ACHN (cell line): ENCODE measurements at places on chromosomes 16 and 17.

GRCh38 chr16:12120982-12121652, 144.6 kb downstream of the SNX29 start:
- no peak for DNase-seq

DNA sequence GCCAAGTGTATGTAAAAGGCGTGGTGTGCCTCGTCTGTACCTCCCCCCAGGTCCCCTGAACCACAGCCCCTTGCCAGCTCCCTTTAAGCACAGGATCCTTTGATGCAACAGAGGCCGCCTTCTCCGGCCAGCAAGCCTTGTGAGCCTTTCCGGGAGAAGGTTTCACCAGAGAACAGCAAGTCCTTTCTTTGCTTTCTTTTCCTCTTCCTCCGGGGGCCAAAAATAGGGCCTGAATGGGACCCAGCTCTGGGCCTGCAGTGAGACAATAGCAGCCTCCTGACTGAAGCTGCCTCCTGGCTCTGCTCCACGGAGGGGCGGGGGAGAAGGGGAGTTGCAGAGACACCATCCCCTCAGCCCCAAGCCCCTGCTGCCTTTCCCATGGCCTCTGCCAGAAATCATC, 9.0 kb downstream of the ADGRG1 start:
- no peak for DNase-seq

- no peak for DNase-seq
Measured at GRCh38 chr17:9229826-9230201, 208.5 kb downstream of the NTN1 start.

GRCh38 chr17:61400066-61400716, 548 bp downstream of the TBX2 start:
- peak; percentile 33 for DNase-seq

GRCh38 chr17:41618341-41619035, 5.9 kb downstream of the KRT17 start:
- DNase-seq: no peak

DNA sequence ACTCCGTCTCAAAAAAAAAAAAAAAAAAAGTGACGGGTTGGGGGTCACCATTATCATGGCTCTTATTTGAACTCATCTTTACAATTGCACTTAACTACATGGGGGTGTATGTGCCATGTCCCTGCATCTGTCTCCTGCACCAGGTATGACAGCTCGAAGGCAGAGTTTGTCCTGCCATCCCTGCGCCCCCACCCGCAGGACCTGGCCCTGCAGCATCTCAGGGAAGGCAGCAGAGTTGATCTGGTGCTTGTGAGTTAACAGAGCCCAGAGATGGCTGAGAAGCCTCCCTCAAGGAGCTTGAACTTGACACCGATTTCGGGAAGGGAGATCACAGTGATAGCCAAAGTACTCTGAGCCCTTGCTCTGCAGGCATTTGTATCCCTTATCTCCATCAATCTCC, 44.8 kb downstream of the C16orf82 start:
- DNase-seq: no peak

GRCh38 chr16:54594601-54595391, 308.2 kb upstream of the IRX3 start:
- no peak for DNase-seq

- no peak for DNase-seq
Measured at GRCh38 chr17:907725-908124, 71.9 kb downstream of the NXN start.

DNA sequence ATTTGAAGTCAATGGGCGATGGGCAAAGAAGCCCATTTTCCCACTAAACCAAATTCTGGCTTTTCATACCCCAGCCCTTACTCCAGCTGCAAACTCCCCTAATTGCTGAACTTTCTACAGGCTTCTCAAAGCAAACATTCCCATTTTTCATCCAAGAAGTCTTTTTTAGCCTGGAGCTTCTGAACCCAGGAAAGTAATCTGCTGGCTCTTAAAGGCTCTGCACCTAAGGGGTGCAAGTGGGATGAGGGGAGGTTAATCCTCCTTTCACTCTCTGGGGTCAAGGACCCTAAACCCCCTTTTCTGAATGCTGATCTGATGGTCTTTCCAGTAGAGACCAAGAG, 2.4 kb downstream of the HOXB7 start:
- DNase-seq: no peak

DNA sequence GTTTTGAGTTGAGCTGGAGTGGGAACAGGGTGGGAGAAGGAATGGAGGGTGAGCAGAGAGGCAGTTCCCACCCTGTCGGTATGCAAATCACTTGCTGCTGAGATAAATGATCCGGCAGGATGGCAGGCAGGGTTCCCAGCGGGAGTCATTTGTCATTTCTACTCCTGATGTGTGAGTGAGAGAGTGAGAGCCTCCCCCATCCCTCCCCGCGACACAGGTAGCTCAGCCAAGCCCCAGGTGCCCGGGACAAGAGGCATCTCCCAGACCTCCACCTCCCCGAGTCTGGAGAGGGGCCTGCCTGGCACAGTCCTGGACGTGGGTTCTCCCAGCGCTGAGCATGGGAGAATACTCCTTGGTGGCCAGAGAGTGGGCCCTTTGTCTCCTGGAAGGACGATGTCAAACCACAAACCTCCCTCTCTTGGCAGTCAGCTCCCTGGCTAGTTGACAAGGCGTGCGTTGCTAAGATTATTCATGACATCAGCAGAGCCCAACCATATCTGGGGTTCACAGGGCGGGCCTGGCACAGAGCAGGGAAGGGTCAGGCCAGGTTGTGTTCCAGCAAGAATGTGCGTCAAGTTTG, 33.7 kb upstream of the TNRC6C start:
- no peak for DNase-seq

GRCh38 chr16:4376893-4377572, 5.4 kb downstream of the VASN start:
- DNase-seq: no peak

DNA sequence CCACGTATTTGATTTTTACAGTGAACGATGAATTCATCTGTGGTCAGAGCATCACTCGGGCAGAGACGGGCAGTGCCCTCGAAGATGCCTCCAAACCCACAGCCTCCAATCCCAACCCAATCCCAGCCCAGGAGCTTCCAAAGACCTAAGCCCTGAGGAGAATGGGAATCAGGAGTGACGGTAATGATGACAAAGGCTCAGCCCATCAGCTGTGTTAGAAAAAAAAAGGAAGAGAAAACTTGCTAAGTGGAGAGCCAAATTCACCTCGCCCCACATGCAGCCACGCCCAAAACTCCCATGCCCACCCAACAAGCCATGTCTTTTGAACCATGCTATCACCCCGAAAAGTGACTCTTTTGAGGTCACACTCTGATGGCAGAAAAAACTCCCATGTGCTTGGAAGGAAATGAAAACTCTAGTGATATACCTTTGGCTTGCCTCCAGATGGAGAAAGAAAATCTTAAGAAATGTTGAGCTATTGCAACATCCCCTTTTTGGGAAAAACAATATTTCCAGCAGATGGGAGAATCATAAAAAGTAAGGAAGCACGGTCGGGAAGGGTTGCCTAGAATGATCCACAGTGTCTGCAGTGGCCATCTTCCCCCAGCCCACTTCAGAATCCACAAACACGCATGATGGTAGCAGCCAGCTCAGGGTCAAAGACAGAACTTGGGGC, 37.7 kb downstream of the XYLT1 start:
- no peak for DNase-seq

DNA sequence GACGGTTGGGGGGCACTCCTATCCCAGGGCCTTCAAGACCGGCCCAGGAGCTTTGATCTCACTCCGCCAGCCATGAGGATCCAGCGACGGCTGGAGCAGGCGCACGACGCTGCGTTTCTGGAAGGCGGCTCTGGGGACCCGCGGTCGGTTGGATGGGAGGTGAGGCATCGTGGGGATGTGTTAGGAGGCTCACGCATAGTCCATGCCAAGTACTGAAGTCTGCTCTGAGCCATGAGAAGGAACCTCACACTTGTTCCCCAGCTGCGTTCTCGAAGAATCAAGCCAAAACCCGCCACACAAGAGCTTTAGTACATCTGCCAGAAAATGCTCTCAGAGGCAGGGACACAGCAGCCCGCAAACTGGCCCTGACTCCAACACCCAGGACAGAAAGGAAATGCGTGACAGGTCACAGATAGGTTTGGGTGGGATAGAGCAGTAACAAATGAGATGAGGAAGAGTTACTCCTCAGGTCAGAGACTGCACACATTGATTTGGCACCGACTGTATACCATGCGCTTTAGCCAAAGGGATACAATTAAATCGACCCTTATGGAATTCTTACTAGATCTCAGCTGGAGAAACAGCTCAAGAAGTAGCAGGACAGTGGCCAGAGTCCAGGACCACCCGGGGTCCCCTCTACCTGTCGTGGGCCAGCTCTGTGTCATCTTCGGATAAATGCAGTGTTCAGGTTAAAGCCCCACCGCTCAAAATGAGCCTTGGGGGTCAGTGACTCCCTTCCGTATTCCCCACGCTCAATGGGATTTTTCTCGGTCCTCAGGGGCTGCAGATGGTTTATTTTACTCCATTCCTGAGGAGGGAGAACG, 6.7 kb upstream of the GSG1L start:
- no peak for DNase-seq

DNA sequence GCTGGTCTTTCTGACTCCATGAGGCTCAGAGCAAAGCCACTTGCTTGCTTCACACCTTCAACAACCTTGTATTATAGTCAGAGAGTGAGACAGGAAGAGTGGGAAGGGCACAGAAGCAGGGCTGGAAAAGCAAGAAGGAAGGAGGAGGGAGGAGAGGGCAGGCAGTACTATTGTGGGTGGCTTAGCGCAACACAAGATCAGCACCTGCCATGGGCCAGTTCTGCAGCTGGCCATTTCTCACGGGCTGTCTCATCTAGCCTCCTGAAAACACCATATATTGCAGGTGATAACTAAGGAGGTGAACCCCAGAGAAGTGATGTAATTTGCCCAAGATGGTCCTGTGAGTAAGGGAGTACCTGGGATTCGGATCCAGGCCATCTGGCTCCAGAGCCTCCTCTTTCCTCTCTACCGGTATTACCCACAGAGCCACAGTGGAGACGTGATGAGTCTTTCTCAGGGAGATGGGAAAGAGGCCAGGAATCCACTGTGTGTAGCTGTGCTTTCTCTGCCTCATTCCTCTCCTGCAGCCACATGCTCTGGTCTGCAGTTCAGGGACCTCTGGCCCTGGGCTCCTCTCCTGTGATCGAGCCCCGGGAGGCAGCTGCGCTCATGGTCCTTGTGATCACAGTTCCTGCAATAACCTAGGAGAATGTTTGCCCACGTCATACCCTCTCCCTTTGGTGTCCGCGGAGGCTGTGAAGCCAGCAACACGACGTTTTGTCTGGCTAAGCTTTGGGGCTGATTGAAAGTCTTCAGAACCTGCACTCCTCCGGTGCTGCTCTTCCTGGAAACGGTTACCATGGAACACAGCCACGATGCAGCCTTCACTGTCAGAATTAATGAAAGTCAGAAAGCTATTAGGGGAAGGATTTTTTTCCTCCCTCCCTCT, 178.1 kb upstream of the CCL2 start:
- DNase-seq: no peak

DNA sequence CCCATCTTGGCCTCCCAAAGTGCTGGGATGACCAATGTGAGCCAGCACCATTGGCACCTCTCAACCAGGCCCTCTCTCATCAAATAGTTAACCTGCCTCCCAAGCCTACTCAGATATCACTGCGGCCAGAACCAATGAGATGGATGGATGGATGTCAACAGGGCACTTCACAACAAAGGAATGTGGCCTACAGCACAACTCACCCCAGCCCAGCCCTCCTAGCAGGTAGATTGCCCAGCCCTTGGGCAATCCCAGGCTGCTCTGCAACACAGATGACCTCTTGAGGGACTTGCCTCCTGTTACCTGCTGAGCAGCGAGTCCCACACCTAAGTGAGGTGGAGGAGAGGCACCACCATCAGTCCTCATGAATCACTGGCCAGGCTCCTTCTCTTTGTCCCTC, 22.6 kb upstream of the KIFC3 start:
- DNase-seq: peak; percentile 65

GRCh38 chr16:3112058-3112880, at the start of gene ZNF205:
ZNF205 (plus strand) TSS chr16:3112586; CDS start chr16:3113431, 845 bp downstream.
- peak; percentile 88 for DNase-seq

GRCh38 chr16:48317026-48317425, 68.2 kb downstream of the SIAH1 start:
- DNase-seq: no peak

- DNase-seq: no peak
Measured at GRCh38 chr17:5241861-5242671, 7.4 kb upstream of the SCIMP start.

- DNase-seq: no peak
Measured at GRCh38 chr17:19407601-19408345, 3.3 kb upstream of the RNF112 start.

DNA sequence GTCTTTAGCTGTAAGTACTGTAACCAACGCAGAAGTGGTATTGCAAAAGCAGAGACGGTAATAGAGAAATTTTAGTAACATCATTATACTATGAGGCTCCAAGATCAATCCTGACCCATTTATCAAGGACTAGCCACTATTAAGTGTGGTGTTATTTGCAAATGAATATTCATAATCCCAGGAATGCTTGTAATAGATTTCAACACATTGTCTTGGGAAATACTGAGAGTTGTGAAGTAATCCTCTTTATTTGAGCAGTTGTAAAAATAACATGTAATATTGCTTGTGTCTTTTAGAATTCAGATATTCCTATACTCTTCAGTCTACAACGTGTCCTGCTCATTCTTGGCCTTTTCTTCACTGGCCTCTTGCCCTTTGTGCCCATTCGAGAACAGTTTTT, 46.4 kb downstream of the GDPD1 start:
- DNase-seq: no peak

- no peak for DNase-seq
Measured at GRCh38 chr17:41406205-41406604, 8.8 kb upstream of the KRT31 start.

- no peak for DNase-seq
Measured at GRCh38 chr16:85205747-85206471, 93.6 kb upstream of the CIBAR2 start.
